ENCODE measurements at places on chromosomes 5 and 9. TPM values are rescaled to one million over a fixed set of nuclear protein-coding genes. Genes with fewer than 3 reads are reported as not detected.

GRCh38 chr5:4722886-4723285 lies 417.2 kb upstream of the ADAMTS16 start:
- no peak for DNase-seq

DNA sequence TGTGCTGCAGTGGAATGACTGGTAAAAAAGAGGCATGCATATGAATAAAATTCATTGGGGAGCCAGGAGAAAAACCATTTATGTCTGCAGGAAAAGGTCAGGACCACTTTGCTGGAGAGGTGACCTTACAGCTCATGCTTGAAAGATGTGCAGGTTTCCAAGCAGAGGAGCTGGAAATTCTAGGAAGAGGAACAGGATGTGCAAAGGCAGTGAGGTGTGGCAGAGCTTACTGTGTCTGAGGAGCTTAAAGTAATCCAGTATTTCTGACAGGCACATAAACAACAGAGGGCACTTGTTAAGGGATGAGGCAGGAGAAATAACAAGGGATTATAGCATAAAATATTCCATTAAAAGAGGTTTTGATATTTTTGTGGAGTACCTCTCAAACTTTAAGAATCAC lies 203.2 kb downstream of the CD180 start:
- no peak for DNase-seq

GRCh38 chr9:125525921-125526631 lies 180.9 kb downstream of the MAPKAP1 start:
- no peak for DNase-seq

DNA sequence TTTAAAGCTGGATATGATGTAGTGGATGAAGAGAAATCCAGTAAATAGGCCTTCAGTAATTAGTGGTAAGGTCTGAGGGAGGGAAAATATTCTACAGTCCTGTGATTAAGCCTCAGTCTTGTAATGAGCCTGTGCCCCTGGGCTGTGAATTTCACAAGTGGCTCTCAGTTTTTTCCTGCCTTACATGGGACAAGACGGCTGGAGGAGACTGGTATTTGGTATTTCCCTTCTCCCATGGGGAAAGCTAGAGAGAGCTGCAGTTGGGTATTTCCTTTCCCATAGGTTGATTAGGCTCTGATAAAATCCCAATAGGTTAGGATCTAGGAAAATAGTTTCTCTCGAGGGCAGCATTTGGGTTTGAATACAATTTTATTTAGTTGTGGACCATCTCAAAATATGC lies 62.2 kb upstream of the GNA14 start:
- no peak for DNase-seq

DNA sequence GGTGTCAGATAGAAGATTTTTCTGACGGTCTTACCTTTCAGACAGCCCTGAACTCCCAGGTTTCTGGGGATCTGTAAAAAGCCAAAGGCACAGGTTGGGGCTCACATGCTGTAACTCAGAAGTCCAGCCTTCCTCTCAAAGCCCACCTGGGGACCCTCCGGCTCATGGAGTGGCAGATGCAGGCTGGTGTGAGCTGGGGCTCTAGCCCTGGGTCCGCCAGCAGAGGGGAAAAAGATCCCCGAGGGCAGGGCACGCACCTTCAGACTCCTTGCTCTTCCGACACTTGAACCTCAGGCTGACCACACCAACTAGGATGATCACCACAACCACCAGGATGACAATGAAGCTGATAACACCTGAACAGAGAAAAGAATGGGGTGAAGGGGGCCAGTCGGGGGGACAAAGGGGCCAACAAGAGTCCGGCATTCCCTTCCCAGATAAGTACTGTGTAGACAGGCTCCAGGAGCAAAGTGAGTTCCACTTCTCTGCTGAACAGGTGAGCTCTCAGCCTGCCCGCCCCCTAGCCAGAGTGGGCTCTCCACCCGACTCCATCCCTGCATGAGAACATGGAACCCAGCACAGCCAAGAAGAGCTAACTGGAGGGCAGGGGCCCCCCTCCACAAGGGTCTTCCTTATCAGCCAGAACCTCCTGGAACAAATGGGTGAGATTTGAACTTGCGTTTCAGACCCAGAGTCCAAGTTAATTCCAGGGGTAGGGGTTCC lies 7.8 kb downstream of the ECSCR start:
- no peak for DNase-seq

DNA sequence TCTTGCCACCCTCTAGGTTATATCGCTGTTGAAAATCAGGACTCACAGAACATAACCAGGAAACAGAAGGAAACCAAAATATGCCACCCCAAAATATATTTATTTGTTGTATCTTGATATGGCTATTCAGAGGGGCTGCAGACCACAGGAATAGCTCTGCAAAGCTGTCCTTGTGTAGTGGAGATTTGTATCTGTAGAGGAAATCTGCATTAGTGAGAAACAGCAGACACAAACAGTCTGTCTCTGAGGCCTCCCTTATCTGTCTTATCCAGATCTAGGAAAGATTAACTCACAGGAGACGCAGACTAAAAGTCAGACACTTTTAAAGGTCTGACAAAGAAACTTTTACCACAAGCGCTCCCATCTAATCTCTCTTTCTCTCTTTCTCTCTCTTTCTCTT lies 54.1 kb upstream of the CEMIP2 start:
- DNase-seq, result no peak

DNA sequence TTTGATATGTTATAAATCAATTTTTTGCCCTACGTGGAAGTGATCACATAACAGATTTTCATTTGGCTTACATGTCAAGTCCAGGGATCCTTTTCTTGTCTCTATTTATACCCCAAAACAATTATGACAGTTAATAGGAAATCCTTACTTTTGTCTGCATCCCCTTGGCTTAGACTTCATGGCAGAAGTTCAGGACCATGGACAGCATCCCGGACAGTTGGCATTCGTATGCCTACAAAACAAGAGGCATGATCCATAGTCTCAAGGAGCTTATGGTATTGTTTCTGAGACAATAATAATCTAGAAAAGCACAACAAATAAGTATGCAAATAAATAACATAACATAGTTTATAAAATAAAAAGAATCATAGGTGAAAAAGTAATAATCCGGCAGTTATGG lies 214.3 kb upstream of the GRIA1 start:
- DNase-seq, result no peak

DNA sequence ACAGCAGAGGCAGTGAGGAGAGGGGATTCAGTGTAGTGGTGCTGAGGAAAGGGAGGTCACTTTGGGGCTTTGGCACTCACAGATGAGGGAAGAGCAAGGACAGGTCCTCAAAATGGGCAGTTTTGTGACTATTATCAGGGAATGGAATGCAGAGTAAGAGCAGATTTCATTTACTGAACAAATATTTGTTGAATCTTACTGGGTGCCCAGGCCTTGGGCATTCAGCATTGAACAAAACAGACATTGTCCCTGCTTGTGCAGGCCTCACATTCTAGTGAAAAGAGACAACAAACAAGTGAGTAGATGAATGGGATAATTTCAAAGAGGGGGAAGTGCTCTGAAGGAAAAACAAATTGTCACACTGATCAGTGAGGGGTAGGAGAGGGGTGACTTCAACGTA lies 404.1 kb downstream of the DMRT2 start:
- no peak for DNase-seq

Gene ZMAT2
- 21.1 TPM for total RNA-seq

GRCh38 chr9:111924281-111924680 lies 27.7 kb downstream of the UGCG start:
- no peak for DNase-seq

Gene CATSPER3
- not detected for total RNA-seq

- DNase-seq, result no peak
Measured at GRCh38 chr5:180807654-180808414, 5.2 kb upstream of the MGAT1 start.

Gene AMACR
- 19.7 TPM for total RNA-seq

- DNase-seq, result no peak
Measured at GRCh38 chr5:149824846-149825245, 94.7 kb downstream of the PPARGC1B start.

DNA sequence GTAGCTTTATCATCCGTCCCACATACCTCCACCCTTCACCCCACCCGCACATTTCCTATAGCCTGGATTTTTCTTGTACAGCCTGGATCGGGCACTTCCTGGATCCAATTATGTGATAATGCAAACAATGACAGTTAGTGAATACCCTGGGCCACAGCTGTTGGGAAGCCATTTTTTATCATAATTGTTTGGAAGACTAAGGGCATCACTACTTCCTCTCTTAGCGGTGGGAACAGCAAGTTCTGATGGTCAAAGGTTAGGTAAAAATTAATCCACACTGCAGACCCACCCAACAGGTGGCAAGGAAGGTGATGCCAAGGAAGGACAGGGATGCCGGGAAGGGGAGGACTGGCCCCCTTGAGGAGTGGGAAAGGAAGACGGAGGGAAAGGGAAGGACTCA lies 183.7 kb downstream of the SAXO1 start:
- DNase-seq, result no peak

GRCh38 chr9:1910269-1910811 lies 104.8 kb upstream of the SMARCA2 start:
- no peak for DNase-seq

- DNase-seq, result no peak
Measured at GRCh38 chr5:167602067-167602466, 689.4 kb upstream of the WWC1 start.

DNA sequence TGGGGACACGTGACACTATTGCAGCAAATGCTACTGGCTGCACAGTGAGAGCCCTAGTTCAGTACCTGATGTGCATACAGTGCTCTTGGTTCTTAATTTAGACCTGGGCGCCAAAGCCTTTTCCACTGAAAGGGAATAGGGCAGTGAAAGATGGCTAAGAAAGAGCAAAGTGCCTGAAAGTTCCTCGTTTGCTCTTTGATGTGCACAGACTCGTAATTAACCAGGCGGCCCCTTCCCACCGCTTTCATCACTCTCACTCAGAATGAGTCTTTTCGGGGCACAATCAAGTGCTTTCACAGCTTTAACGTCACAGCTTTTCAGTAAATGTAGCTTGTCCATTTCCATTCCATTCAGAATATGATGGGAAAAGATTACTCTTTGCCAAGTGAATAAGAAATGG lies 116.6 kb upstream of the ADRA1B start:
- DNase-seq, result no peak

Gene TTC16
- total RNA-seq, result not detected

Gene CDO1
- 0.82 TPM for total RNA-seq

Gene ESM1
- 188 TPM for total RNA-seq

- no peak for DNase-seq
Measured at GRCh38 chr9:125966959-125967711, 220.0 kb downstream of the PBX3 start.

Gene HRCT1
- total RNA-seq, result 0.47 TPM

- DNase-seq, result no peak
Measured at GRCh38 chr5:142796492-142797109, 26.4 kb downstream of the ARHGAP26 start.

DNA sequence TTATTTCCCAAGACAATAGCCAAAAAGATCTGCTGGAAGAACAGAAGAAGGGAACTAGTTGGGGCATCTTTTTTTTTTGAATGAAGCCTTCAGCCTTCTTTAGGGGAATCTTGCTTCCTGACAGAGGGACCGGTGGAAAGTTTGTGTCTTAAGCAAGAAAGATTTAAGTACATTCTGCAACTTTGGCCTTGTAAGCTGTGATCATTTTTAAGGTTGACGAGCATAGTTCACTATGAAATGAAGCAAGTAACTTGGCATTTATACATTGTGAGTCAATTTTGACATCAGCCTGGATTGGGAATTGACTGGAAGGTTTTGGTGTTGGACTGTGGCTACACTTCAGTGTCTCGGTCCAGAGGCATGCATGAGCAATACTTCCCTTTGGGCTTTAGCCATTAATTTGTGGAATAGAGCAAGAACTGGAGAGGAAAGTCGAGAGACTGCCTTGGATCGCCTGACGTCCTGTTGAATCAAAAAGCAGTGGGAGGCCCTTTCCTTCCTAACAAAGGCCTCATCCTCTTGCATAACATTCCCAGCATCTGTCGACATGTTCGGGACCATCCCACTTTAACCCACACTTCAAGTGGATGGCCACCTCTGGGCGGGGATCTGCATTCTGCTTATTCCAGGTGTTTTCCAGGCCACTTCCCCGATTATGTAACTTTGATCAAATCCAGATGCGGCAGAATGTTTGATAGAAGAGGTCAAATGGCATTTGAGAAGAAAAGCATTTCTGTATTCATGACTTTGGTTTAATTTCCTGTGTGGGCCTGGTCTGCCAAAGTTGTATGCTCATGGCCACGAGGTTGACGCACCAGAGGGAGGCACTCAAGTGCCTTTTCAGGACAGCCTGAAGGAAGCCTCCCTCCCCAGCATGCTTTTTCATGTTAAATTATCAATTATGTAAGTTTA lies 12.5 kb downstream of the ABL1 start:
- DNase-seq, result peak; percentile 88

Gene WWC1
- total RNA-seq, result 8.5 TPM

Gene ATOX1
- total RNA-seq, result 297 TPM
